SIG-M5 (cell line): ENCODE measurements at places on chromosomes 4 and X.

DNA sequence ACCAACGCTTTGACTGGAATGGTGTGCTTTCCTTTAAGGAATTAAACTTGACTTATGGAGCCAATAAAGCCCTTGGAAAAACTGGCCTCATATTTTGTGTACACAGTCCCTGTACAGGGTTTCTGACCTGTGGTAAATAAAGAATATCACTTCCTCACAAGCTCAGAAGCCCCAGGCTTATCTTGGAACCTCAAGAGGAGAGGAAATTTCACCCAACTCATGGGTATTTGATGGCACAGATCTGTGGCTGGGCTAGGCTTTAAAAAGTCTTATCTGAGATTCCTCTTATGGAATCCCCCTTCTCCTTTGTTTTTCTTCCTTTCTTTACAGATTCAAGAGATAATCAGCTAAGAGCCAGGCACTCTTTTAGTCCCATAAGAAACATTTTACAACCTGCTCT is 89.3 kb upstream of the USP38 start:
- DNase-seq = no peak

GRCh38 chrX:135429429-135429828 is 7.7 kb downstream of the SMIM10L2A start:
- no peak for DNase-seq

DNA sequence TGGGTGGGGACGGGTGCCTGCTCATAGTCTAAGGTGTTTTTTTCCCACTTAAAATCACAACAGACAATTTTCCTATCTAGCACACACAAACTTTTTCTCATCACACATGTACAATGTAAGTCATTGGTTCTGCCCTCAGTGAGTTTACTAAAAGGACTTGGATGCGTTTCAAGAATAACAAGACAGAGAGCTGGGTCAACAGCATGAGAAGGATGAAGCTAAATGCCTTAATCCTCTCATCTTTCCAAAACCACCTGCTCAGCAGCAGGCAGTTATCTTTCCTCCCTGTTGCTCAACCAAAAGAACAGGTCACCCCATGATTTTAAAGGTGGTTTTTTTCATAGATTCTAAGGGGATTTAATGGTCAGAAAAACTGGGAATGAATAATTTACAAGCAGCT is 40.1 kb downstream of the OFD1 start:
- DNase-seq = no peak

DNA sequence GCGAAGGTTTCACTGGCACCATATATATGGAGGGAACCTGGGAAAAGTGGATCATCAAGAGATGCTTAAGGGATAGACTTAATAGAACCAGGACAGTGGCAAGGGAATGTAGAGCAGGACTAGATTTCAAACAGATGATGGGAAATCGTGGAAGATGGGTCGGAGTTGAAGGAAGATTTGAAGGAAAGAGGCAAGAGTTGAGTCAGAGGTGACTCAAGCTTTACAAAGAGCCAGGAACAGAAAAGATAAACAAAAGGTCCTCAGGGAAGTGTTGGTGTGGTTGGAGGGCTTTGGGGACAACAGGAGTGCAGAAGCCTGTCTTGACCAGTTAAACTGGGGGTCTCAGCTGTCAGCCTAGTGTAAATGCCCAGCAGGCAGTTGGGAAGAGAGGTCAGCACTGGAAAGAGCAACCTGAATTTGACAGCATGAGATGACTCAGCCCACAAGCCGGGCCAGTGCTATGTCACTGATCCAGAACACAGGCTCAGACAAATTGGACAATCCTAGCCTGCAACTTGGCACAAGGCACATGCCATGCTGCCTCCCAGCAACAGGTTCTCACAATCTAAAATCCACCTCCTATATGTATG is 230.5 kb downstream of the IDS start:
- DNase-seq = no peak

GRCh38 chr4:25904748-25905082 is 9.3 kb upstream of the SMIM20 start:
- DNase-seq = no peak

DNA sequence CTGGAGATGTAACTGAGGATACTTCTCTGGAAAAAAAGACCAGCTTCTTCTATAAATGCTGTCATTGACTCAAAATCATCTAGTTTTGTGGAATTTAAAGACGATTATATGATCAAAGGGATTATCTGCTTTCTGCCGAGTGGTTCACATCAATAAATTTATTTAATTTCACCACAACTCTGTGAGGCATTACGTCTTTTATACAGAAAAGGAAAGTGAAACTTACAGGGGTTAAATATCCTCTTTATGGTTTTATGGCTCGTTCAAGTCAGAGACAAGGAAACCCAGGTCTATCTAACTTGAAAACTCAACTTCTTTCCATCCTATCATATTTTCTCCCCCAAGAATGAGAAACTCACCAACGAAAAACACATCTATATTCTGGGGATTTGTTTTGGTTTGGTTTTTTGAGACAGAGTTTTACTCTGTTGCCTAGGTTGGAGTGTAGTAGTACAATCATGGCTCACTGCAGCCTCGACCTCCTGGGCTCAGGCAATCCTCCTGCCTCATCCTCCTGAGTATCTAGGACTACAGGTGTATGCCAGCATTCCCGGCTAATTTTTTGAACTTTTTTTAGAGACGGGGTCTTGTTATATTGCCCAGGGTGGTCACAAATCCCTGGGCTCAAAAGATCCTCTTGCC is 377.9 kb upstream of the EMCN start:
- no peak for DNase-seq

DNA sequence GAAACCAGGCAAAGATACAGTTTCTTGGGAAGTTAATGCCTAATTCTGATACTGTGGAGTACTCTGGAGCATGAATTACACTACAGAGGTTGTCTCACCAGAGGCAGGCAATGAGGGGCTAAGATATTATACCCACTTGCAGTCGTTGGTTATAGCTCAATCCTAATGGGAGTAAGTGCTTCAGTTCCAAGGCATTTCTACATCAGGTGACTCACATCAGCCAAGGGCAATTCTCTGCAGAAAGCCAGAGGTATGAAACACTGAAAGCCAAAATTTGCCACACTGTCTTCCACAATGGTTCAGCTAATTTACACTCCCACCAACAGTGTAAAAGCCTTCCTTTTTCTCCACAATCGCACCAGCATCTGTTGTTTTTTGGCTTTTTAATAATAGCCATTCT is 174.0 kb upstream of the IL15 start:
- DNase-seq = no peak

DNA sequence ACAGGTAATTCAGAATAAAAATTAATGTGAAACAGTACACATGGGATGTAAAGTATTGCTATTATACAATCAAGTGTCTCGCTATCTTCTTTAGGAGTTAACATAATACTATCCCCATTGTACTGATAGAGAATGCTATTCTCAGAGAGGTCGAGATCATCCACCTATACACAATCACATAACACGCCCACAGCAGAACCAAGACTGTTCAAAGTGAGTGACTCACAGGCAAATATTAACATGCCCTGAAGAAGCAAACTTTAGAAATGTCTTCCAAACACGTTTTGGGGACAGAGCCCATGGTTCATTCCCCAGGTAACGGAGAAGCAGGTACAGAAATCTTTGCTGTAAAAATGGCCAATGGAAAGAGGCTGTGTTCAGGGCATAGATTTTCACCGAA is 50.1 kb upstream of the PHKA2 start:
- DNase-seq = no peak

DNA sequence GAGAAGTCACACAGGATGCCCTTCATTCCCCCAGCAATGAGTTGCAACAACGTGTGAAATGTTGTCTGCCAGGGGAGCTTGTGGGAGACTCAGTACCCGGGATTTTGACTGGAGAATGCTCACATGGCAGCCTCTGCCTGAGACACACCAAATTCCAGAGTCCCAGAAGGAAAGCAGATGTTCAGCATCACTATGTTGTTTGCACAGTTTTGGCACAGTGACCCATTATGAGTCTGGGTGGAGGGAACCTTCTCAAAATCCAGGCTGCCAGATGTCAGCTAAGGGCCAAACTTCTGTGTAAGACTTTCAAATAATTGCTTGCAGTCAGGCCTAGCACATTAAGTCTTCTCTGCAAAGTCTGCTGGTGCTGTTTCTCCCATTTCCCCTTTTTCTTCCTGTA is 1029.7 kb upstream of the TENM3 start:
- DNase-seq = no peak

- DNase-seq = no peak
Measured at GRCh38 chr4:145293658-145294057, 113.3 kb upstream of the OTUD4 start.

DNA sequence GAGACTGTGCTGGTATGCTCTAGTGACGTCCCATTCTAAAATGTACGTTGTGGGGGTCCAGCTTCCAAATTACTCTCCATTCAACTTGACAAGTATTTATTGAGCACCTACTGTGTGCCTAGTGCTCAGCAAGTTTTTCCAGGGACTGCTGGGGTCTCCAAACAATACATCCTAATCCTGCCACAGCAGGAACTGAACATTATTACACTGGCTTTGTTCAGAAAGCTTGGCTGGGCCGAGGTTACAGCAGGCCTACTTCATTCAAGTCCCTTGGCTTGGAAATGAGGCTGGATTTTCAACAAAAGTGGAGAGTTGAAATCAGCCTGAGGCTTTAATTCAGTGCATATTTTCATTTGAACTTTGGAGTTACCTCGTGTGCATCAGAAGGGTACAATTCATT is 78.0 kb downstream of the GUCY2F start:
- no peak for DNase-seq

- no peak for DNase-seq
Measured at GRCh38 chr4:31427691-31428090, 707.5 kb downstream of the PCDH7 start.

- no peak for DNase-seq
Measured at GRCh38 chr4:40842725-40843423, 93.1 kb downstream of the NSUN7 start.

DNA sequence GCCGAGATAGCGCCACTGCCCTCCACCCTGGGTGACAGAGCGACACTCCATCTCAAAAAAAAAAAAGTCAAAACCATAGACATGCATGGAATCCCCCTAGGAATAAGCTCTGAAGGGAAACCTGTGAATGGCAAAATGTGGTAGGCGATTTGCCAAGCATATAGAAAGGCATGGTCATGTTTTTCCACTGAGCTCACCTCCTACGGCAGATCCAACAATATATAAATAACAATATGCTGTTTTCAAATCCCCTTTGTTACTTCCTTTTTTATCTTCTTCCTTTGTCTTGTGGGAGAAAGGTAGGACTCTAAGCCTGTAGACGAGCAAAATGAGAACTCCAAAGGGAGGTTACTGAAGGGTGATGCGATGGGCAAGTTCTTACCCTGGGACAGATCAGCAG is 219.0 kb downstream of the PALLD start:
- no peak for DNase-seq

DNA sequence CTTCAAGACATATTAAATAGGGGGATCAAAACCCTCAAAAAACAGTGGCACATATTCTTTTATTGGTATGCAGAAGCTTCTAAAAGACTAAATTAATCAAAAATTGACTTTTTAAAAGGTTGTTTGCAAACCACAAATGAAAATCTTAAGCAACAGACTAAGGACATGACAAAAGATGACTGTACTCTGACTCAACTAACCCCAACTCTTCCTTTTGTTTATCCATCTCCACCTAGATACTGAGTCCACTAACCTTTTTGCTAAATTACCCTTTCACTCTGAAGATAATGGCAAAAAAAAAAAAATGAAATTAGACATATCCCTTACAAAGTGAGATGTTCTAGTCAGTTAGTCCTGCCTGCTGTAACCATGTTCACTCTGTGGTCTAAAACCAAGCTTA is 91.6 kb upstream of the NLRP2B start:
- no peak for DNase-seq

GRCh38 chr4:37338972-37339371 is 94.4 kb downstream of the NWD2 start:
- DNase-seq = no peak

DNA sequence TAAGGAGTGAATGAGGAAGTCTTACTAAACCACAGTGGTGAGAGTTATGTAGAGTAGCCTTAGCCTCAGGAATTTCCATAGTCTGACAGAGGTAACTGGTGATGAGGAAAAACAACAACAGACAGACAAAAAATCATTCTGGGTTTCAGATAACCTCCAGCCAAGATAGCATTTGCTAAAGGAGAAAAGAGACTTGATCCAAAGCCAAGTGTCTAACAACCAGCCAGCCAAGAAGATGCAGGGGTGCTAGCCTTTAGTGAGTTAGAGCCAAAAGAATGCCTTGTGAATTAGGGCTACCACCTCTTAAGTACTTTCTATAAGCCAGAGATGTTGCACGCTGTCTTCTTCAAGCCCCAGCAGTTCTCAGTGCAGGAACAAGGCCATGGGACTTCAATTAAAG is 478.0 kb upstream of the CPEB2 start:
- DNase-seq = no peak

DNA sequence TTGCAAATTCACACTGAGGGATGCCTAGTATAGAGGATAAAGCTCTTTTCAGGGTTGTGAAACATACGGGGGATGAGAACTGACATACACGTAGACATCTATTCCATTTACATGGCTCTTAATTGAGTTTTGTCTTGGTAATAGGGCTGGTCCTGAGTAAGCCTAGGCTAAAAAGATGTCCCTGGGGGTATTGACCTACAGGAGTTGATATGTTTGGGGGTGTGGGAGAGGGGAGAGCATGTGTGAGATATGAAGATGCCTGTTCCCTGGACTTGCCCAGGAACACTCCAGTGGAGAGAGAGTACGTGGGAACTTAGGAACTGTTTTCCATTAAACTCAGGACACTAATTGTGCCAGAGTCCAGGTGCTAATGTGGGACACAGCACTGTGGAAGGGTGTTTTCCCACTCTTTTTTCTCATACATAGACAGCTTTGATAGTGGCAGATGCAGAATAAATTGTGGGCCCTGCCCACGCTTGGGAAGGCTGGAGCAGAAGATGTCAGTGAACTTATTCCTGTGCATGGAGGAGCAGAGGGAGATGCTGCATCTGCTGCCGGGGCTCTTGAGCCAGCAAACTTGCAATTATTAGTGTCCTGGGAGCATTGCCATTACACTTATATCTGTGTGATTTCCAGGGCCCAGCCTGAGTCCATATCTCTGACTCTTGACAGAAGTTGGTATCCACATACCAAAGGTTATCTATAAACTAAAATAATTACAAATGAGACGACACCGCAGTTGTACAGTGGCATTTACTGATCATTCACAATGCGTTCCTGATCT is 20.7 kb downstream of the SYNPO2 start:
- no peak for DNase-seq

GRCh38 chr4:37132975-37133360 is 111.6 kb upstream of the NWD2 start:
- DNase-seq = no peak

GRCh38 chr4:40245550-40245949 is 48.7 kb downstream of the RHOH start:
- no peak for DNase-seq
